CD4-positive, alpha-beta memory T cell (primary cell): ENCODE measurements at places on chromosomes 7 and 10.
A peak's percentile ranks its signal among the peaks of the same experiment; 100 is the strongest.

- no peaks in the 10 kb centered on the region for H3K36me3 ChIP-seq
- H3K27ac ChIP-seq: no peak overlapping the region
Measured at GRCh38 chr7:31874631-31875386, 187.8 kb downstream of the PPP1R17 start.

DNA sequence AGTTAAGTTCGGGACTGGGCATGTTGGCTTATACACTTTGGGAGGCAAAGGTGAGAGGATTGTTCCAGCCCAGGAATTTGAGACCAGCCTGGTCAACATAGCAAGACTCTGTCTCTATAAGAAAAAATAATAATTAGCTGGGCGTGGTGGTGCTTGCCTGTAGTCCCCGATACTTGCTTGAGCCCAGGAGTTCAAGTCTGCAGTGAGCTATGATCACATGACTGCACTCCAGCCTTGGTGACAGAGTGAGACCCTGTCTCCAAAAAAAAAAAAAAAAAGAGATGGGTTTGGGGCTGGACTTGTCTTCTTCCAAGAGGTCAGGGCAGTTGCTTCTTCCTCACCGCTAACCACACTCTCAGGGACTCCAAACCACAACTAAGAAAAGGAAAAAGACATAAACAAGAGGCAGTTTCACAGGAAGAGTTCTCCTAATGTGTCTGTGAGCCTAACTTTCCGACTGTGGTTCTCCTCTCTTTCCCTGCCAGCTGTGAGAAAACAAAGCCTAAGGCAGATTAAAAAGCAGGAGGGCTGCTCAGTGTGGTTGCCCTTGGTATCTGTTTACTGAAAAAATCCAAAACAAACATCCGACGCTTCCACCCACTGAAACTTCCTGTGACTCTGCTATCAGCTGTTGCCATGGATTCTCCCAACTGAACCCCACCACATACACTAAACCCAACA is 2.4 kb upstream of the SERPINE1 start:
- no peak for DNase-seq
- peaks cover 22% of the 10 kb centered on the region for H3K4me1 ChIP-seq
- no peak overlapping the region for H3K4me3 ChIP-seq
- no peak overlapping the region for H3K27ac ChIP-seq
- no peaks in the 10 kb centered on the region for H3K36me3 ChIP-seq
- H3K27me3 ChIP-seq: peaks cover 4% of the 10 kb centered on the region

DNA sequence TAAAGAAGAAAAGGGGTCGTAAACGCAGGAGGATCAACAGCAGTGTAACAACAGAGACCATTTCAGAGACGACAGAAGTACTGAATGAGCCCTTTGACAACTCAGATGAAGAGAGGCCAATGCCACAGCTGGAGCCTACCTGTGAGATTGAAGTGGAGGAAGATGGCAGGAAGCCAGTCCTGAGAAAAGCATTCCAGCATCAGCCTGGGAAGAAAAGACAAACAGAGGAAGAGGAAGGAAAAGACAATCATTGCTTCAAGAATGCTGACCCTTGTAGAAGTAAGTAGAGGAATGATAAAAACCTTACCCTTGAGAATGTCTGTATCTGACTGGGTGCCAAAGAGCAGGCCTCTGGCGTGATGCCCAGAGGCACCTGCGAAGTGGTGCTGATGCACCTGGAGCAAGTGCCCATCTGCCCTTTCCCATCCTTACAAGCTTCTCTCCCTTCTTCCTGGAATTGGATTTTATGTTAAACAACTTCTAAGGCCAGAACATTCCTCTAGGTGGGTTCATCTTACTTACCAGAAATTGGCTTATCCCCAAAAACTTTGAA is 86.4 kb upstream of the SAMD8 start:
- H3K4me3 ChIP-seq: no peak overlapping the region
- peaks cover 55% of the 10 kb centered on the region for H3K36me3 ChIP-seq
- no peaks in the 10 kb centered on the region for H3K27me3 ChIP-seq
- no peaks in the 10 kb centered on the region for H3K4me1 ChIP-seq
- no peak overlapping the region for H3K27ac ChIP-seq

GRCh38 chr7:43636093-43636492 is 53.2 kb downstream of the STK17A start:
- H3K4me1 ChIP-seq: peaks cover 96% of the 10 kb centered on the region
- H3K4me3 ChIP-seq: no peak overlapping the region
- no peak overlapping the region for H3K27ac ChIP-seq
- DNase-seq: no peak
- peaks cover 51% of the 10 kb centered on the region for H3K36me3 ChIP-seq

GRCh38 chr7:142746264-142746663 is 3.0 kb upstream of the PRSS1 start:
- H3K4me1 ChIP-seq: no peaks in the 10 kb centered on the region
- no peaks in the 10 kb centered on the region for H3K36me3 ChIP-seq
- H3K27me3 ChIP-seq: no peaks in the 10 kb centered on the region
- H3K27ac ChIP-seq: no peak overlapping the region

DNA sequence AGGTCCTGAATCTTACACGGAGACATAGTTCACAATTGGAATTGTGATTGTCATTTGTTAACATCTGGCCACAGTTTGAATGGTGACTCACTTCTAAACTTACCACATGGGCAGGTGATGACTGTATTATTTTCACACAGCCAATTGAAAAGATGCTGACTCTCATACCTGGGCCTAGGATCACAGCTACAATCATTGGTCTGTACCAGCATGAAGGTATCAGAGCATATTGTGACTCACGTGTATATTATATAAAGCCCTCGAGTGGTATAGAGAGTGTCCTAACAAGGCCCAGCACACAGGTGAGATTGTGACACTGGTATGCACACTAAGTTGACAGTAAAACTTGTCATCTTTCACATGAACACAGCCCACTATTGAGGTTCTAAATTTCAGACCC is 9.4 kb upstream of the ZNF107 start:
- no peaks in the 10 kb centered on the region for H3K36me3 ChIP-seq
- H3K4me3 ChIP-seq: no peak overlapping the region
- H3K4me1 ChIP-seq: no peaks in the 10 kb centered on the region
- H3K27ac ChIP-seq: no peak overlapping the region
- DNase-seq: no peak
- H3K27me3 ChIP-seq: no peaks in the 10 kb centered on the region

DNA sequence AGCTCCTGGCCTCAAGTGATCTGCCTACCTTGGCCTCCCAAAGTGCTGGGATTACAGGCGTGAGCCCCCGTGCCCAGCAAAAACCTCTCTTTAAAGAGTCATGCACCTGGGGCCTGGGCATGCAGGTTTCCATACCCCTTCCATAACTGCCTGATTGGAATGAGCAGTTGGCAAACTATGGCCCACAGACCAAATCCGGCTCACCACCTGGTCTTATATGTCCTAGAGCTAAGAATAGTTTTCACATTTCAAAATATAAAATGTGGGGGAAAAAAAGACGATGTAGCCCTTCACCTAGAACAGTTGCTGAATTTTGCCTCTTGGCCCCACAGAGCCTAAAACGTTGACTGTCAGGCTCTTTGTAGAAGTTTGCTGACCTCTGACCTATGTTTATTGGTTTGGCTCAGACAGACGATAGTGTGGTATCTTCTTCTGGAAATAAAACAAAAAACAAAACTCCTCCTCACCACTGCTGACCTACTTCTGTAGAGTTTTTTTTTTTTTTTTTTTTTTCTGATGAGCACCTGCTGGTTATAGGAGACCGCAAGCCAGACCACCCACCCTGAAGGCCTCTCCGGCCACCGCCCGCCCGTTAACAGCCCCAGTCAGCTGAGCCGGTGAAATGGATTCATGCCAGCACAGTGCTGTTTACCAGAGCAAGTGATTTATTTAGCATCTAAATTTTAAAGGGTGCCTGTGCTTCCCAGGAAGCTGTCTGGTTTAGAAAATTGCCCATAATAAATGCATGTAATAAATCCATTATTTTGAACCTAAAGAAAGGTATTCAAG is 33.5 kb upstream of the SFRP5 start:
- no peak overlapping the region for H3K27ac ChIP-seq
- no peak for DNase-seq
- no peak overlapping the region for H3K4me3 ChIP-seq
- H3K36me3 ChIP-seq: no peaks in the 10 kb centered on the region

DNA sequence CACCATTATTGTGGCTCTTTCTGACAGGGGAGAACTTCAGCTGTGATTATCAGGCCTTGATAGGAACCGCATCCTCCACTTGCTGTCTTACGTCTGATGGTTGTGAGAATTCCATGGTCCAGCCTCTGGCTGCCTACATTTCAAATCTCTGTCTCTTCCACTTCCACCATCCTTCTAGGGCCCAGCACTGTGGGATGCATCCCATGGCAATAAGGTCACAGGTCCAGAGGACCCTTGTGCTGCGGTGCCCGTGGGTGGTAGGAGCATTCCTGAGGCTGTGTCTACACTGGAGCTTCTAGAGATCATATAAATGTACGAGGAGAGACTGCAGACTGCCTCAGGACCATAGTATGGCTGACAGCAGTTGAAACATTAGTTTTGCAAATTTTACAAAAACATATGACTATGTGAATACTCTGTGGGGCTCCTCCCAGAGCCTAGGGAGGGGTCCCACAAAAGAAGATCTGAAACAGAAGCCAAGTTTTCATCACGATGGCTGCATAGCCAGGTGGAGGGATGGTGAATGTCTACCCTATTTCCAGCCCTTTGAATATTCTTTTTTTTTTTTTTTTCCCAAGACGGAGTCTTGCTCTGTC is 11.8 kb downstream of the CALML3 start:
- no peak for DNase-seq
- H3K27ac ChIP-seq: no peak overlapping the region
- no peaks in the 10 kb centered on the region for H3K27me3 ChIP-seq
- no peak overlapping the region for H3K4me3 ChIP-seq

GRCh38 chr7:84083846-84084245 is 110.7 kb downstream of the SEMA3A start:
- DNase-seq: no peak
- H3K27me3 ChIP-seq: no peaks in the 10 kb centered on the region
- H3K4me1 ChIP-seq: no peaks in the 10 kb centered on the region
- H3K4me3 ChIP-seq: no peak overlapping the region

- H3K4me3 ChIP-seq: no peak overlapping the region
- no peak for DNase-seq
- no peaks in the 10 kb centered on the region for H3K27me3 ChIP-seq
Measured at GRCh38 chr7:155308330-155309020, 10.8 kb downstream of the INSIG1 start.

DNA sequence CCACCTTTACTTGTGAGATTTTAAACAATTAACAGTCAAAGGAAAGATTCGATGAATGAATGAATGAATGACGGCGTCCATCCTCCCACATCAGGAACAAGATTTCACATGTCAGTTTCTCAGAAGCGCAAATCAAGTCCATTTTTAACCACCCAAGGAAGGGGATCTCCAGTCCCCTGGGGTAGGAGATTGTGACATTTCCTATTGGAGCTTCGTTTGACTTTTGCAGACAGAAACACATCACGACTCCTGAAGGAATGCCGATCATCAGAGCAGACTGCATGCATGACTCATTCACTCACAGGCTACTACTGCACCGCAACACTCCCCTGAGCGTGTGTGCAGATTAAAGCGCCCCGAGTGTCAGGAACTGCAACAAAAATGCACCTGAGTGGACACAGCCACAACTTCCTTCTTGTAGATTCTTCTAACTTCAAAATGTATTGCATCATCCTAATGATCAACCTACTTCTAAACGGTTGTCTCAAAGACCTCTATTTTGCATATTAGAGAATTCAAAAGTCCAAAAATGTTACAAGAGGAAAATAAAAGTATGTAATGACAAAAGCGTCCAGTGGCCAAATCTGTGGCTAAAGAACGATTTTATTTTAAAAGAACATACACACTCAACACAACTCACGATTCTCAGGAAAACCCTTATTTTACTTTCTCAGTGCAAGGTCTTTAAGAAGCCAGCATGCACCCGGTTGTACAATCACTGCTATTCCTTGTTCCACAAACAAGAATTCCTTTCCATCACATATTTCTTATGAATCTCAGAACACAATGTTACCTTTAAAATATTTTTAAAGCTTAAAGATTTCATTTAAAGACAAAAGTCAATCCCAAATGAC is 172.6 kb downstream of the FAM107B start:
- peak overlapping the region; percentile 74 for H3K27ac ChIP-seq
- H3K27me3 ChIP-seq: no peaks in the 10 kb centered on the region
- peaks cover 63% of the 10 kb centered on the region for H3K4me1 ChIP-seq
- peak overlapping the region; percentile 71 for H3K4me3 ChIP-seq
- peak; percentile 92 for DNase-seq

DNA sequence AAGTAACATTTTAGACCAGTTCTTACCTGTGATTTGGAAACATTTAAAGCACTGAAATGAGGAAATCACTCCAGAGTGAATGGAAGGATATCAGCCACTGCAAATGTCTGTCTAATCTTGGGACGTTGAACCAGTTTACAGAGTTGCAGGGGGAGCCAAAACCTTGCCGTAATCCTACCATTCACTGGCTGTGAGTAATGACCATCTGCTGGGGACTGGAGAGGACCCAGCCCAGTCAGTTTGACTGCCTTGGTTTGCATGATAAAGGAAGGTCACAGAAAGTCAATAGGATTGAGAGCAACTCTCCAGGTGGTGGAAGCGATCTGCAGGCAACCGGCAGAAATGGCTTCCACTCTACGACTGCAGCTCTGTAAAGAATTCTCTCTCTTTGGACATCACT is 167.2 kb downstream of the AKR1D1 start:
- H3K27me3 ChIP-seq: no peaks in the 10 kb centered on the region
- no peak for DNase-seq

- H3K4me3 ChIP-seq: no peak overlapping the region
- H3K4me1 ChIP-seq: no peaks in the 10 kb centered on the region
- no peak overlapping the region for H3K27ac ChIP-seq
- no peaks in the 10 kb centered on the region for H3K27me3 ChIP-seq
- DNase-seq: no peak
- H3K36me3 ChIP-seq: no peaks in the 10 kb centered on the region
Measured at GRCh38 chr7:133794479-133794878, 332.7 kb upstream of the LRGUK start.

- H3K36me3 ChIP-seq: no peaks in the 10 kb centered on the region
- no peak overlapping the region for H3K27ac ChIP-seq
- no peak overlapping the region for H3K4me3 ChIP-seq
- H3K27me3 ChIP-seq: no peaks in the 10 kb centered on the region
Measured at GRCh38 chr7:106281585-106282318, 3.0 kb downstream of the NAMPT start.

DNA sequence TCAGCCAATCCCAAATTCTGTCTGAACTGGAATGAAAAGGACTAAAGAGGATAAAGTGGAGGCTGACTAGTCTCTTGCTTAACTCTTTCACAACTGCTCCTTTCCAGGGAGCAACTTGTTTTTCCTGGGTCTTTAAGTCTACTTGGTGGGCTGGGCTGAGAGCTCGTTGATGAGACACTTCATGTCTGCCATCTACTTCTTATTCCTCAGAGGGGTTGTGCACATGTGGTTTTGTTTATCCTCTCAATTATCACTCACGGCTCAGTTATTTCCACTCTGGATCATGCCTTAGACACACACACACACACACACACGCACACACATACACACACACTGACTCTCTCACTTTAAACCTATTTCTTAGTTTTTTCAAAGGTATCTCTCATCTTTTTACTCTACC is 298.6 kb upstream of the MTPN start:
- H3K4me1 ChIP-seq: no peaks in the 10 kb centered on the region
- no peaks in the 10 kb centered on the region for H3K27me3 ChIP-seq
- no peak overlapping the region for H3K4me3 ChIP-seq
- no peak for DNase-seq
- H3K27ac ChIP-seq: no peak overlapping the region

GRCh38 chr7:79620291-79620690 is 166.8 kb upstream of the MAGI2 start:
- no peak for DNase-seq
- no peaks in the 10 kb centered on the region for H3K36me3 ChIP-seq
- no peak overlapping the region for H3K4me3 ChIP-seq
- no peak overlapping the region for H3K27ac ChIP-seq
- H3K27me3 ChIP-seq: no peaks in the 10 kb centered on the region
- H3K4me1 ChIP-seq: no peaks in the 10 kb centered on the region
